WTC11 (cell line): ENCODE measurements at places on chromosomes 13 and 19. TPM values are rescaled to one million over a fixed set of nuclear protein-coding genes. Genes with fewer than 3 reads are reported as not detected.

- no peak for DNase-seq
Observed at GRCh38 chr13:94335761-94336526, 143.5 kb downstream of the DCT start.

DNA sequence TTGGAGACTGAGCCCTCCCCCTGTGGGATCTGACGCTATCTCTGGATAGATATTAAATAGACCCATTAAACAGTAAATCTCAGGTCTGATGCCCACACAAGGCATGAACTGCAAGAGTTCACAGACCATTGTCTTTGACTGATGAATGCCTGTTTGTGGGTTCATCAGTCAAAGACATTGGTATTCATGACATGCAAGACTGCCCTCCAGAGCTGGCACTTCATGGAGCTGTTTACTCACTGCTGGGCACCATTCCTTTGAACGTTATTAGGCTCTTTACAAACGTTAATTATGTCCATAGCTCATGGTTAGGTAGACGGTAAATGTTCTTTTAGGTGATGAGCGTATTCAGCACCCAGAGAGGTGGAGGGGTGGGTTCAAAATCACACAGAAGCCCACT, 111.8 kb upstream of the PABPC3 start:
- no peak for DNase-seq

DNA sequence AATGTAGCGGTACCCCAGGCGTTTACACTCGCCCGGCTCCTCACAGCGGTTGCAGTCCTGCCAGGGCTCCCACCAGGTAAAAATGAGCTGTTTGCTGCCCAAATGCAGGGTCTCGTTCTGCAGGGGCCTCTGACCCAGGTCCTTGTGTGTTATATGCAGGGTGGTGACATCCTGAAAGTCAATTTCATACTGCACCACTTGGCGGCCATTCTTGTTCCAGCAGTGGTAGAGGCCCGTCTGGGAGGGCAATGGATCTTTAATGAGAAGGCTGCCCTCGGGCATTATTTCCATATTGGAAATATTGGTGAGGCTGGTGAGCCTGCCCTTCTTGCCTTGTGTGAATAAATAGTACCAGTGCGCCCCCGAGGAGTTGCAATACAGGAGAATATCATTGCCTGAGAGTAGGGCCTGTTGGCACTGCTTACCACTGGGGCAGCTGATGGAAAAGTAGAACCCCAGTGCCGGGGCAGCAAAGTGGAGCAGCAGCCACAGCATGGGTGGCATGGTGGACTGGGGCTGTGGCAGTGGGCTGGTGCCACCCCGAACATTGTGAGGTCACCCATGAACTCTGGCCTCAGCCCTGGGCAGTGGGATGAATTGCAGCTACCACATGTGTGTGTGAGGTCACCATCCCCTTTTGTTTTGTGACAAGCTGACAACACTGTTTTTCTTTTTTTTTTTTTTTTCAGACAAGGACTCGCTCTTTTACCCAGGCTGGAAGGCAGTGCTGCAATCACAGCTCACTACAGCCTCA, at the start of gene FAM187B:
Gene FAM187B, minus strand, starts transcription at position 563 of the 754 bp plus-strand sequence. Its CDS starts 59 bp downstream, at position 504.
- no peak for DNase-seq

DNA sequence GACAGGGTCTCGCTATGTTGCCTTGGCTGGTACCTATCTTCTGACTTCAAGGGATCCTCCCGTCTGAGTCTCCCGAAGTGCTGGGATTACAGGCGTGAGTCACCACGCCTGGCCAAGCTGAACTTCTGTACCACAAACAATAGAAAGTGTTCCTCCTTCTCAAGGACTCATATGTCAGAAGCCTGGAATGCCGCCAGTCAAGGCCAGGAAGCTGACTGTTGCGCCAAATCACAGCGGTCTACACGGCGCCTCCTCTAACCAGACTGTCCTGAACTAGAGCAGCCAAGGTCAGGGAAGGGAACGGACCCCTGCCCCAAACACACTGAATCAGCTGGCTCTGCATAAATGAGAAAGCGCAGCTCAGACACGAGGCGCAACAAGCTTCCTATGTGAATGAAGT, 14.6 kb downstream of the RAB20 start:
- DNase-seq, result no peak

- DNase-seq, result no peak
Observed at GRCh38 chr19:33724721-33725060, 72.0 kb upstream of the KCTD15 start.

DNA sequence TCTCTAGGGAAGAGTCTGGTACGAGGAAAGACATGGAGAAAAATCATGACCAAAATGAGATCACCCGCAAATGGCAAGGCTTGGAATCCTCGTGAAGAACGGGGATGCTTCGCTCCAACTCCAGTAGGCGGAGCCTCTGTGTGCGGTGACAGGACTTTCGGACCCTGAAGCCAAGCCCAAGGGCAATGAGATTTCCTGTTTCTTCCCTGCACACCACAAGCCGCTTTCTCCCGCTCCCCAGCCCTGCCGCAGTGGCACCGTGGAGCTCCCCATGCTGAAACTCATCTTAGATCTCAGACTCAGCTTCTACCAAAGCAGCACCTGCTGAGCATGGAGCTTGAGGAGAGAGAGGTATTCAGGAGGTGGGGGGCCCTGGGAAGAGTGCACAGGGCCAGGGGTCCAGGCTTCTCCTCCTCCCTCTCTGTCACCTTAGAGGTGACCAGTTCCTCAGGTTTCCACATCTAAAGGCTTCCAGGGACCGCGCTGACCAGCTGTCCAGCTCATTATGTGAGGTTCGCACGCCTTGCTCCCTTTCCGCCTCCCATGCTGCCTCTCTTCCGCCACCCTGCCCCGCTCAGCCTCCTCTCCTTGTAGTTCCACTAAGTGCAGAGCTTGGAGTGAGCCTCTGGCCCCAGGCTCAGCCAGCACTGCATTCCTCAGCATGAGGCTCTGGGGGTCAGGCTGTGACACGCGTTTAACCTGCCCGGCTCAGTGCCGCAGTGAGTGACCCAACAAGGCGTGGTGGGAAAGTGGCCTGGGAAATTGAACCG, 153.8 kb upstream of the SOX1 start:
- peak; percentile 13 for DNase-seq

DNA sequence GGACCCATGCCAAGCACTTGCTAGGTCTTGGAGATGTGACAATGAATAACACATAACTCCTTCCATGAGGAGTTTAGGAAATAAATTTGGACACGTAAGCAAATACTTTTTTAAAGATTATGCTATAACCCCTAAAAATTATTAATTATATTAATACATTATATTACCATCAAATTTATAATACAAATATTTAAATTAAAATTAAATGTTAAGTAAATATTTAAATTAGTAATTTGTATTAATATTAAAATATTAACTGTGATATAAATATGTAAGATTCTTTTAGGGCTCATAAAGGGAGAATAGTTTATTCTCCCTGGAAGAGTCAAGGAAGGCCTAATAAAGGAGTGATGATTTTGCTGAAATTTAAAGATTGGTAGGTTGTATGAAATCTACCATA, 121.1 kb downstream of the RAP2A start:
- DNase-seq, result no peak

NPAS1 gene
- 6.8 to 11.1 TPM (median 10.3 TPM) in 3 replicates for total RNA-seq

DNA sequence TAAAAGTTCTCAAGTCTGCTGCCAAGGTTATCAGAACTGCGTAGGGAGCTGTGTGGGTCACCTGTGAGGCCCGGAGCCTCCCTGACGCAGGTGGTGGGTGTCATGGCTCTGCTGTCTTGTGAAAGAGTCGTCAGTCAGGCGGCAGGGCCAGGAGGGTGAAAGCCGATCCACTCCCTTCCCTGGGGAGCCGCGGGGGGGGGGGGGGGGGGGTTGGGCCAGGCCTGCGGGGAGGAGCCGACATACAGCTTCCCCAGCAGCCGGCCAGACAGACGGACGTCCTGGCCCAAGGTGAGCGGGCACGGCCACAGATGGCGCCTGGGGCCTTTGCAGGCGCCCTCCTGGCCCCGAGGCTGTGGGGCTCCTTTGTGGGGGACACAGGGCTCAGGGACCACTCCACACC, 12.4 kb downstream of the SBNO2 start:
- no peak for DNase-seq

DPRX gene
- not detected in 3 replicates for total RNA-seq
